Natural killer cell (primary cell): ENCODE measurements at places on chromosomes 2 and 18. TPM values are rescaled to one million over a fixed set of nuclear protein-coding genes. Genes with fewer than 3 reads are reported as not detected.

- H3K4me3 ChIP-seq = no peak overlapping the region
- DNase-seq = no peak
- H3K4me1 ChIP-seq = no peaks in the 10 kb centered on the region
Observed at GRCh38 chr2:74221091-74221490, 22.7 kb downstream of the MTHFD2 start.

SYT4 gene
- total RNA-seq = not detected

DNA sequence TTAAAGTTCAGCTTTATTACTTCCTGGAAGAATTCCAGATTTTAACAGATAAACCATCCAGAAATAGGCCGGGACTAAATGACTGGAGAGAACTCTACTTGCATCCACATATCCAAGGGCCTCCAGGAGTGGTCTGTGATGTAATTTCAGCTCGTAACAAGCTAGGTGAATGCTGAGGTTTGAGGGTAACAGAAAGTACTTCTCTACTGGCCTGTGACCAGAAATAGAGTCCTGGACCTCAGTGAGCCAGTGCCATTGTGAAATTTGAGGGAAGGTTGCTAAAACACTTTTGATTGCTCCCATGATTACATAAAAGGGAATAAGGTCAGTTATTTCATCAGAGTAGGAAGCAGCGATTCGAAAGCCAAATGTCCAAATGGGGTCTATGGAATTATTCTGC is 158.1 kb downstream of the DOCK10 start:
- no peaks in the 10 kb centered on the region for H3K4me1 ChIP-seq
- H3K27ac ChIP-seq = no peak overlapping the region
- peaks cover 89% of the 10 kb centered on the region for H3K36me3 ChIP-seq

- DNase-seq = no peak
- H3K4me3 ChIP-seq = no peak overlapping the region
- H3K4me1 ChIP-seq = no peaks in the 10 kb centered on the region
Observed at GRCh38 chr2:180246268-180246667, 239.2 kb upstream of the CWC22 start.

- DNase-seq = no peak
- no peaks in the 10 kb centered on the region for H3K36me3 ChIP-seq
- H3K4me1 ChIP-seq = peaks cover 28% of the 10 kb centered on the region
- no peak overlapping the region for H3K4me3 ChIP-seq
- no peak overlapping the region for H3K27ac ChIP-seq
Observed at GRCh38 chr2:20674309-20674965, 7.5 kb downstream of the GDF7 start.

- H3K36me3 ChIP-seq = no peaks in the 10 kb centered on the region
- H3K27ac ChIP-seq = no peak overlapping the region
- H3K4me3 ChIP-seq = no peak overlapping the region
- no peaks in the 10 kb centered on the region for H3K27me3 ChIP-seq
Observed at GRCh38 chr2:189679226-189679625, 4.8 kb downstream of the ANKAR start.

VWA3B gene
- total RNA-seq = not detected
